Suppressor macrophage treated with lipopolysaccharide for 1 hour (primary cell): ENCODE measurements at places on chromosomes 7 and 10.

DNA sequence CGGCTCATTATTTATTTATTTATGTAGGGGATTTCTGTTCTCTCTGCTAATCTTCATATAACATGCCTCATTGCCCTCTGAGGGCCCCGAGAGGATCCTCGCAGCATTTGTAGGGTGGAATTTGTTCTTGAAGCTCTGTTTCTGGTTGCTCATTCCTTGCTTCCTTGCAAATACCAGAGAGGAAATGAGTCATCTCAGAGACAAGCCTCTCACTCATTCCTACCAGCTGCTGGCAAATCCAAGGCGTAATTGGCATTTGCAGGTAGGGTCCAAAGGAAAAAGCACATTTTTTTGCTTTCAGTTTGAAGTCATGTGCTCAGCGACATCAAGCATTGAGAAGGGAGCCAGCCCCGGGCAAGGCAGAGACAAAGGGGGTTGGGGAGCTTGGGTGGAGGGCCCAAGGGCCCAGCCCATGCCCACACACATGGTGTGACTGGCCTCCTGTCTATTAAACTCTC, 501.6 kb downstream of the GALNT17 start:
- DNase-seq = no peak

DNA sequence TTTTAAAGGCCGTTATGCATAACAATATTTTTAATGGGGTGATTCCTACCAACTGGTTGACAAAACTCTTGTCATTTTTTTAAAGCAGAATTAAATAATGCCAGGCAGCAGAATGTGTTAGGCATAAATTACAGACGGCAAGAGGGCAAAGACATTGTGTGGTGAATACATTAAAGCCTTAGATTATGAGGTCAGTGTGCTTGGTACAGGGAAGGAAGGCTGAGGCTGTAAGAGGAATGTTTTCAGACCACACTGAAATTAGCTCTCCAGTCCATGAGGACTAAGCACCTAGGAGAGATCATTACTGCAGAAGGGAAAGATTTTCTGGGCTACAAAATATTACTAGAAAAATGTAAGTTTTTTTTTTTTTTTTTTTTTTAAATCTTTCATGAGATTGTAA, 312.8 kb upstream of the PRKCQ start:
- no peak for DNase-seq

GRCh38 chr10:92891885-92892690, 43.8 kb downstream of the EXOC6 start:
- no peak for DNase-seq

DNA sequence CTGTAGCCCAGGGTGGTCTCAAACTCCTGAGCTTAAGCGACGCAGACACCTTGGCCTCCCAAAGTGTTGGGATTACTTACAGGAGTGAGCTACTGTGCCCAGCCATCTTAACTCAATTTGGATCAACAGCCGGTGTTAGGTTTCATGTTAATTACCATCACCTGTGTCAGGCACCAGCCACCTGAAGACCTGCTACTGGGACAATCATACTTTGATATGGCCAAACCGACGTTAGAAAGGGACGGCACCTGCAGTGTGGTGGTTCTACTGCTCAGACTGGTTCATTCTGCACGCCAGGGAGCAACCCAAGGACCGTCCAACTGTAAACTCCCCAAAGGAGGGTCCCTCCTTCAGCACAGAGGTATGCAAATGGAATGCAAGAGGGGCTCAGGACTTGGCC, 74.2 kb upstream of the CYTH3 start:
- DNase-seq = no peak

DNA sequence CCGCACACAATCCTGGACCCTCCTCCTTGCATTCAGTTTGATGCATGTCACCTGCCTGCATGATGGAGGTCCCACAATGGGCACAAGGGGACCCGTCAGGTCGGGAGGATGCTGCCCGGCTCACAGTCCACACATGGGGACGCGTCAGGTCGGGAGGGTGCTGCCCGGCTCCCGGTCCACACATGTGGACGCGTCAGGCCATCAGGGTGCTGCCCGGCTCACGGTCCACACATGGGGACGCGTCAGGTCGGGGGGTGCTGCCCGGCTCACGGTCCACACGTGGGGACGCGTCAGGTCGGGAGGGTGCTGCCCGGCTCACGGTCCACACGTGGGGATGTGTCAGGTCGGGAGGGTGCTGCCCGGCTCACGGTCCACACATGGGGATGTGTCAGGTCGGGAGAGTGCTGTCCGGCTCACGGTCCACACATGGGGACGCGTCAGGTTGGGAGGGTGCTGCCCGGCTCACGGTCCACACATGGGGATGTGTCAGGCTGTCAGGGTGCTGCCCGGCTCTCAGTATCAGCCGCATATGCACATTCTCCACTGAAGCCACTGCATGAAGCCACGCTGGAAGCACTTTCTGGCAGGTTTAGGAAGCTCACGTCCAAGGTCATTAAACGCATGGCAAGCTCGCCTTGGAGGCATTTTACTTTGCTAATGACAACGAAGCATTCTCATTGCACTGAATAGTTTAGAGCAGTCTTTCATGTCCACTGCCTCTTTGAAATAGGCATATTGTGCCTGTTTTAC, 50.3 kb downstream of the DIP2C start:
- DNase-seq = no peak

DNA sequence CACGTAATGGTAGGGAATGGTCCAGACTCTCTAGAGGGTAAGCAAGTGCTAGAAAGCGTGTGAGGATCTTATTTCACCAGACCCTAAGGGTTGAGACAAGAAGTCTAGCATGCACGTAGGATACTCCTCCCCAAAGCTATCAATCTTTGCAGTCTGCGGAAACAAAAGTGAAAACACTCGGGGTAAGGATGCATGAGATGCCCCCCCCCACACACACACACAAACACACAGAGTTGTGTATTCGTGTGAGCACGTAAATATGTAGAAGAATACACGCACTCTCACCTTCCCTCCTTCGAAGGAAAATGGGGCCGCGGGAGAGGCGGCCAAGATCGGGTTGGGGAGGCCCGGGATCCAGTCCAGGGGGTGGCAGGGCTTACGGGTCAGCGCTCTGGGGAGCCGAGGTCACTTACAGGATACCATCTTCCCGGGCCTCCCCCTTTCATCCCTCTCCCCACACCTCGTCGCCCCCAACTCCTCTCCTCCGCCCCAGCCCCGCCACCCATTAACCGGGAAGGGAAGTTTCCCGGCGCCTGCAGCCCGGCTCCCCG, 455 bp downstream of the CUL2 start:
- no peak for DNase-seq

GRCh38 chr10:110881247-110881646, 9.5 kb downstream of the PDCD4 start:
- DNase-seq = no peak

- DNase-seq = peak; percentile 26
Observed at GRCh38 chr7:49791088-49791741, 17.8 kb downstream of the VWC2 start.

GRCh38 chr10:118980870-118981269, 48.6 kb upstream of the NANOS1 start:
- DNase-seq = no peak

DNA sequence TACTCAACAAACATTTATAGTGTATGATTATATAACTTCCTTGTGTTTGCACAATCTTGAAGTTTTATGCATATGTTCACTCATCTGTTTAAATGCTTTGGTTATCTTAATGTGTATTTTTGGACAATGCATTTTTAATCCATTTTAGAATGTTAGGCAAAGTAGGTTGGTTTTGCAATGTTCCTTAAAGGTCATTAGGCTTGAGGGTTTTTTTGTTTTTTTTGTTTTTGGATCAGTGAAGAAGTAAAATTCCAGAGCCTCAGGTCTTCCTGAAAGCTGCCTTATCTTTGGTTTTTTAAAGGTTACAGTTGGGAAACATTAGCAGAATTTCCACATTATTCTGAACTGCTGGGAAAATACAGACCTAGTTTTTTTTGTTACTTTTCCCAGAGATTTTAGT, 12.8 kb downstream of the MDFIC start:
- peak; percentile 11 for DNase-seq

- DNase-seq = no peak
Observed at GRCh38 chr10:96705134-96705533, 15.2 kb downstream of the PIK3AP1 start.

DNA sequence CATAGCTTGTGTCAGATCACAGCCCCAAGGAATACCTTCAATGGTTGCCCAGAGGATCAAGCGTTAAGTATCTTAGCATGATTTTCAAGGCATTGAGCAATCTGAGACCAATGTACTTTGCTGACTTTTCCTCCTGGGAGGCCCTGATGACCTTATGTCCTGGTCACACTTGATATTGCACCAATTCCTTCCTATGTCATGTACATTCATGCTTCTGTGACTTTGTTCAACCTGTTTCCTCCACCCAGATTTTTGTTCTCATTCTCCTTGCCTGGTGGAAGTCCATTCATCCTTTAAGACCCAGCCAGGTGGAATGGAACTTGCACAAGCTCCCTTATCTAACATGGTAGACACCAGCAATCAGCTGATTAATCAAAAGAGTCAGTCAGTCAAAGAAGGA, 160.8 kb downstream of the PFKFB3 start:
- peak; percentile 69 for DNase-seq

DNA sequence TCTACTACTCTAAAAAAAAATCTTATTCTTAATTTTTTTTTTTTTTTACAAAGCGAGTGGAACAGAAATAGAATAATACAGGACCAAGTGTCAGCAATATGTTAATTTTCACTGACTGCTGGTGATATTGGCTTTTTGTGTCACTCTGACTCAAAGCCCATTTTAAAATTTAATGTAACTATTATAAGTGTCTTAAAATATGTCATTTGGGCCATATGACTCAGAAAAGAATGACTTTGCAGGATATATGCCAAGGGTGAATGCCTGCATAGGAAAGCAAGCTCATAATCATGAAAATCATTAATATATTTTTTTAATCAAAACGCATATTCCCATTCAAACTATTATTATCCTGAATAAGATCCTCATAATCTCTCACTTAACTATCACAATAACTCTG, 149.2 kb downstream of the GNAT3 start:
- no peak for DNase-seq

- no peak for DNase-seq
Observed at GRCh38 chr10:131886237-131886636, 14.6 kb upstream of the PPP2R2D start.

DNA sequence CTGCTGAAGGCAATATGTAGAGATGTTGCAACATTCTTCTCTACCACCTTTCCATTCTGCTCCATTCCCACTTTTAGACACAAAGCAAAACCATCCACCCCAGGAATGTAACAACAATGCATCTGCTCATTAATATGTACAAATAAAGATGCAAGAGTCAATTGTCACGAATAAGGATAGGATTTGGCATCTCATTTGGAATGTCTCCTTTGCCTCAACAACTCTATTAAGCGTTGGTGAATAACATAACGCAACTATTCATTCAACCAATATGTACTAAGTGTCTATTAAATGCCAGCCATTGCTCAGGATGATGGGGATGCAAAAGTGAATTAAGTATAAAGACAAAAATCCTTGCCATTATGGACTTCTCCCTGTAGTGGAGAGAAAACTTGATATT, 152.1 kb downstream of the JAZF1 start:
- no peak for DNase-seq

DNA sequence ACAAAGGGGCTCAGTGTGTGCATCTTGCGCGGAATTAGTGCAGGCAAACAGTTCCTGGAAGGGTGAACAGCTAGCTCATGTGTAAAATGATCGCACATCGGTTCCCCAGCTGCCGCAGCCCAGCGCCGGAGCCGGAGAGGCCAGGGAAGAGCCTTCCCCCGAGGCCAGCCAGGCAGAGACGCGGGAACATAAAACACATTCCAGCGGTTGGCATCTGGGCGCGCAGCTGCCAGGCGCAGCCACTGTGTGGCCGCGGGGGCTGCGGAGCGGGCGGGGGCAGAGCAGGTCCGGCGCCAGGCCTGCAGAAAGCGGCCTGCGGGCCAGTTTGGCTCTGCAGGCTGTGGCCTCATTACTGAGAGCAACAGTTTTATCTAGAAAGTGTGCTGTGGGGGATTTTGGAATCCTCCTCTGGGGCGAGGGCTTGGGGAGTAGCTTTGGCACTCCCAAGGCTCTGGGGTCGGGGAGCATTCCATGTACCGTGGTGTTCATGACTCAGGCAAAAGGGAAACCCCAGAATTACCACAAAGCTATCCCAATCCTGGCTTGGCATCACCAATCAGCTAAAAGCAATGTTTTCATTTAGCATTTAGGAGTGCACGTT, 74.3 kb downstream of the SAMD9 start:
- DNase-seq = peak; percentile 40

DNA sequence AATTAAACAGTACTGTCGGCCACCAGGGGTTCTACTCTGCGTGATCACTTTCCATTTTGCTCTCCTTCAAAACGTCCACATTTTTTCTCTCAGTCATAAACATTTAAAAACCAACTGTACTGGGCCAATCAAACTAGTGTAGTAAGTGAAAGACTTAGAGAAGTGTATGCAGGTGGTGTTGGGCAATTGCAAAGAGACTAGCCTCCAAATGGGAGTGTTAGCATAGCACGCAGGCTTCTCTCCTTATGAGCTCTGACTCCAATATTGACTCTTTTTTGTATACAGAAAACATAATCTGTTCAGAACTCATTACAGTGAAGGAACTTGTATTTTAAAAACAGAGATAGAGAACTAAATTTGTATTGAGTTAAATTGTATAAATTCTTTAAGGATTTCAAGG, 150.6 kb downstream of the SDK1 start:
- DNase-seq = no peak

GRCh38 chr10:132520177-132520811, 17.3 kb upstream of the INPP5A start:
- no peak for DNase-seq

DNA sequence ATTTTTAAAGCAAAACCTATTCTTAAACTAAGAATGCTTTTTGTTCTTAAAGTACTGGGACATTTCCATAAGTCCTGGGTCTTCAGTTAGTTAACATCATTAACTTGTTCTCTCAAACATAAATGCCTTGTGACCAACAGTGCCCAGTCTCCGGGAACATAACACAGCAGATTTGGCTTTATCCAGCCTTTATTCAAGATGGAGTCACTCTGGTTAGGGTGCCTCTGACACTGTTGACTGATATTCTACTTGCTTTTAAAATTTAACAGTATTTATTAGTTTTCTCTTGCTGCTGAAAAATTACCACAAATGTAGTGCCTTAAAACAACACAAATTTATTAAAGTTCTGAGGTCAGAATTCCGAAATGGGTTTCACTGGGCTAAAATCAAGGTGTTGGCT, 44.1 kb downstream of the AVL9 start:
- DNase-seq = no peak

DNA sequence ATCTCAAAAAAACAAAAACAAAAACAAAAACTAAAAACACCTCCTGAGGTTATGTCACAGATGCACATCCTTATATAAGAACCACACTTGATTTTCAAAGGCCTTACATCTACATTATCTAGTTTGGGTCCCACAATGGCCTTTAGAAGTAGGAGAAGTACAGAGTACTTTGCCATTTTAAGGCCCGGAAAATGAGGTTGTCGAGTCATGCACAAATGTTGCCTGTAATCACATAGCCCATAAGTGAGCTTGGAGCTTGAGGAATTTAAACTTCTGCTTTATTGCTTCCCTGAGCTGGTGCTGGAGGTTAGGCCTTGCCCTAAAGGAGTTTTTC, 9.7 kb upstream of the MKRN1 start:
- DNase-seq = peak; percentile 34

GRCh38 chr10:89256340-89256739, 4.8 kb upstream of the LIPA start:
- DNase-seq = peak; percentile 87

- DNase-seq = no peak
Observed at GRCh38 chr7:108335269-108335918, 120.8 kb downstream of the NRCAM start.
